NCI-H1092 (cell line): ENCODE measurements at places on chromosomes 1 and 21.

DNA sequence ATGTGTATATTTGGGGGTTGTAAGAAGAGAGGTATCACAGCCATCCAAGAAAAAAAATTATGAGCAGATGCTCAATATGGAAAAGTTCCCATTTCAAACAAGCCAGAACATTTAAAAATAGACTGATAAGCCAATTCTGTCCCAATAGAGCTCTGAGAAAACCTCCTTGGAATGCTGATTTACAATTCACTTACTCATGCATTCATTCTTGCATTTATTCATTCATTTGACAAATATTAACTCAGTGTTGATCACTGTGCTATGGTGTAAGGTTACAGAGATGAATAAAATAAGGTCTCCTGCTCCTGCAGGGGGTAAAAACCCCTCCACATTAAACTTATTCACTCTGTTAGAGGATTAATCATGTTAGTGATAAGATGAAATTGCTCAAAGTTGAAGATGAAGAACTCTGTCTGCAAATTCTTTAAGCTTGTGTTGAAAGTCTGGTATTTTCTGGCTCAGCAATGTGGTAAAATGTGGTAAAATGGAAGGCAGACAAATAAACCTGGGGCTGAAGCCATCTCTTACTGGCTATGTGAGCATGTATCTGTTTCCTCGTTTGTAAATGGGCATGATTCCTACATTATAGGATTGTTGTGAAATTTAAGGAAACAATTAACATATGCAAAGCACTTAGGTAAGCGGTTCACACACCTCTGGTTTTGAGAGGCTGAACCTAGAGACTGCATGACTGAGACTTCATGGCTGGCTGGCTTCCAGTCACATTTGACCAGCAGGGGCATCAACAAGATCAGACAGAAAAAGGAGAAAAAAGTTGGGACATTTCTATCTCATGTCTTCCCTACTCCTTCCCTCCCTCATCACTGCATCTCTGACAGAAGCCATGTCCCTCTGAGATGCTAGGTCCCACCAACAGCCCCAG is 45.0 kb upstream of the DAB1 start:
- DNase-seq, result no peak

DNA sequence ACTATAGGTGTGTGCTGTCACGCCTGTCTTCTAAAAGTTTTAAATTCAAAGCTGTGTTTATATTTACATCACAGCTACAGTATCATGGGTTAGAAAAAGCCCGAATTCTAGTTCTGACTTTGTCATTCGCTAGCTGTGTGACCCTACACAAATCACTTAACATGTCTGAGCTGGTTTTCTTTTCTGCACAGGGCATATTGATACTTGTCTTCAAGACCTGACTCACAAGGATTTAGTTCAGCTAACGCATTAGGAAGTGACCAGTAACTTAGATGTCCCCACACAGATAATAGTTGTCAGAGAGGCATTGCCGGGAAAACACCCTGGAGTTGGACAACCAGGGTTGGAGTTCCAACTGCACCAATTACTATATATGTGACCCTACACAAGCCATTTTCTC is 25.9 kb downstream of the GIPC2 start:
- DNase-seq, result no peak

DNA sequence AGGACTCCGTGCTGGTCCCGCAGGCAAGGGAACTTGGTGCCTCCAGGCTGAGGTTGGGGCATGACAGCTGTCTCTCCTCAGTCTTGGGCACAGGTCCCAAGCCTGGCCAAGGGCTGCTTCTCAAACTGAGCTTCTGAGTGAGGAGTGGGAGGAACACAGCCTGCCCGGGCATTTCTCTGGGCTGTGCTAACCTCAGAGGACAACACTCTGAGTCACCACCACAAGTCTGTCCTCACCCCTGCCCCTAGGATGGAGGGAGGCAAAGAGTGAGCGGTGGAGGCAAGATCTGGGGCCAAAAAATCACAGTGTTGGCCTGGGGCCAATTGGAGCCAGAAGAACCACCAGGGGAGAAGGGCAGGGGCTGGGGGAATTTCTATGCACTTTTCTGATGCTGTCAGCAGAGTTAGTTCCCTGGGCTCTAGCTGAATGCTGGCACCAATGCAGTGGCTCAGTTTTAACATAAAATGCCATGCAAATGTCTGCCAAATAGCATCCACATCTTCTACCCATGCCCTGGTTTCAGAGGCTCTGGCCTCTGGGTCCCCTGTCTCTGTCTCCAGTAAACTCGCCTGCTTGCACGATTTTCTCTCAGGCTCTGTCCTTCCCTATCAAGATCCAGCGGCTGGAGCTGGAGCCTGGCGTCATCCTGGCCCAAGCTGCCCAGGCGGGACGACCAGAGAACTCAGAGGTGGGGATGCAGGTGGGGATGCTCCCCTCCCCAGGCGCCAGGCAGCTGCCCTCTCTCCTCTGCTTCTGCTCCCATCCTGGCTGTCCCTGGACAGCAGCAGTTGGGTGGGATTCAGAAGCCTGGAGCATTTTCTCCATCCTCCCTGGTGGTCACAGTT is 11.0 kb upstream of the CDK18 start:
- DNase-seq, result peak; percentile 52

- no peak for DNase-seq
Measured at GRCh38 chr1:224172229-224172628, 10.8 kb upstream of the DEGS1 start.

GRCh38 chr21:16794950-16795349 is 717.9 kb upstream of the CXADR start:
- DNase-seq, result no peak

- no peak for DNase-seq
Measured at GRCh38 chr1:164733070-164733469, 174.1 kb downstream of the PBX1 start.

DNA sequence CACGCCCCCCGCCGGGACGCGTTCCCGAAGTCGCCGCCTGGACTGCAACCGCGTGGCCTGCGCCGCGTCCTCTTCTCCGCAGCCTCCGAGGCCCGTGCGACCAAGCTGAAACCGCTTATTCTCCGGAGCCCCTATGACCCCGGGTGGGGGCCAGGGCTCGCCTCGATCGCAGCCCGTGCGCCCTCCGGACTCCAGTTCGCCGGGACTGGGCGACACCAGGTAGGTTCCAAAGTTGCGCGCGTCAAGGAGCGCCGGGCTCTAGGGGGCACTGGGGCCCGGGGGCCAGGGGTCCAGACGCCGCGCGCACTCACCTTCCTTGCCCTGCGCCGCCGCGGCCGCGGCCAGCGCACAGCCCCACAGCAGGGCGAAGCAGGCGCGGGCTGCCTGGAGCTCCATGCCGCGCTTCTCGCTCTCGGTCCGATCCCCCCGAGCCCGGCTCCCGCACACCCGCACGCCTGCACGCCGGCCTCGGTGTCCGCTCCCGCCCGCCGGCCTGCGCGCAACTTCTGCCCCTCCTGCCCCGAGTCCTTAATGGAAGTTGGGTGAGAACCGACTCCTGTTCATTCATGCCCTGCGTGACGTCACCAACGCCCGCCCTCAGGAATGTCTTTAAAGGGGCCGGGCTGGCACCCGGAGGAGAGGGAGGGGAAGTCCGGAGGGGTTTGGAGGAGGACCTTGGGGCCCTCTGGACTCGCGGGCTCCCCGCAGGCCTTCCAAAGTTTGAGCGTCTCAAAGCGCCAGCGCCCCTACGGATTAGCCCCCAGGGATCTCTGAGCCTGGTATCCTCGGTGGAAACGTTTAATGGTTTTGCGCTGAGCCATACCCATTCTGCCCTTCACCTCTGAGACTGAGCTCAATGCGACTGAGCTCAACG is at the start of gene EPHA2:
EPHA2 (minus strand) TSS at position 533 of the 874 bp plus-strand sequence; CDS start at position 396, 137 bp downstream.
- no peak for DNase-seq

DNA sequence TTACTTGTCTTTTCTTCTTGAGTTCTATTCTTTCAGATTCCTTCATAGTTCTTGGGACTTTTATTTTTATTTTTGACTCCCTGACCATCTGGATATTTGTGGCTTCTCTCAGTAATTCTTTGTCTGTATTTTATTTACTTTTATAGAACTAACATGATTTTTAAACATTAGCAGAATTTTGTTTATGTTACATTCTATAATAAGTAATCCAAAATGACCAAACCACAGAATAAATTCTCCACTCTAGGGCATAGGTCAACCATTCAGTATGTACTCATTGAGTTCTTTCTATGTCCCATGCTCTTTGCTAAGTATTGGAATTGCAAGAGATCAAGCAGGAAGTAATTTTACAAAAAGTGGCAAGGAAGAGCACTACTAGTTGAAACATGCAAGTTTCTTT is 969.0 kb downstream of the TTLL7 start:
- DNase-seq, result no peak

DNA sequence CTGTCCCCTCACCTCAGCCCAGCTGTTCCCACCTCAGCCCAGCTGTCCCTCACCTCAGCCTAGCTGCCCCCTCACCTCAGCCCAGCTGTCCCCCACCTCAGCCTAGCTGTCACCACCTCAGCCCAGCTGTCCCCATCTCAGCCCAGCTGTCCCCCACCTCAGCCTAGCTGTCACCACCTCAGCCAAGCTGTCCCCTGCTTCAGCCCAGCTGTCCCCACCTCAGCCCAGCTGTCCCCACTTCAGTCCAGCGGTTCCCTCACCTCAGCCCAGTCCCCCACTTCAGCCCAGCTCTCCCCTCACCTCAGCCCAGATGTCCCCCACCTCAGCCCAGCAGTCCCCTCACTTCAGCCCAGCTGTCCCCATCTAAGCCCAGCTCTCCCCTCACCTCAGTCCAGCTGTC is 88.4 kb upstream of the CSF3R start:
- DNase-seq, result no peak

GRCh38 chr1:212482006-212482636 is 49.4 kb downstream of the NENF start:
- DNase-seq, result no peak

GRCh38 chr1:50634251-50634650 is 211.0 kb upstream of the DMRTA2 start:
- DNase-seq, result no peak

DNA sequence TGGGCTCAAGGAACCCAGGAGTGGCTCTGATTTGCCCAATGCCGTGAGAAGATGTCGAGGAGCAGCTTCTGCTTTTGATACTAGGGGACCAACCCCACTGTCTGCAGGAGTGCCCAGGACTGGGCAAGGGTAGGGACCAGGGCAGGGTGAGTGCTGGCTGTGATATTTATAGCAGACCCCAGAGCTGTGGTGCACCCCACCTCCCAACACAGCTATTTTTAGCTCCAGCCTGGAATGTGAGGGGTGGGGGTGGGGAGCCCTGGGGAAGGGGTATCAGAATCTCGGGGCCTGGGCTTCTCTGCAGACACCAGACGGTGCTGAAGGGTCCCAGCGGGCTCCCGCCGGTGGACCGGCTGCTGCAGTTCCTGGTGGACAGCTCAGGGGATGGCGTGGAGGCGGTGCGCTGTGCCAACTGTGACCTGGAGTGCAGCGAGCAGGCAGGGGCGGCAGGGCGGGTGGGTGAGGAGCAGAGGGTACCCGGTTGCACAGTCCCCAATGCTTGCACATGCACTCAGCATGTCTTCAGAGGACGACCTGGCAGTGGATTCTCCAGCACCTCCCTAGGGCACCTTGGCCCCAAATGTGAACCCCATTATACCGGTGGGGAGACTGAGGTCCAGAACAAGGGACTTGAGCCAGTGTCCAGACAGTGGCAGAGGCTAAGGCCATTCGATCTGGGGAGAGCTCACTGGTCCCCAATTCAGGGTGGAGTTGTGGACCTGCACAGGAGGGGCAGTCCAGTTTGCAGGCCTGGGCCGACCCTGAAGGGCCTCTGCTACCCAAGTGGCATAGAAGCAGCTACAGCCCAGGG is 1.4 kb downstream of the RNF207 start:
- no peak for DNase-seq

DNA sequence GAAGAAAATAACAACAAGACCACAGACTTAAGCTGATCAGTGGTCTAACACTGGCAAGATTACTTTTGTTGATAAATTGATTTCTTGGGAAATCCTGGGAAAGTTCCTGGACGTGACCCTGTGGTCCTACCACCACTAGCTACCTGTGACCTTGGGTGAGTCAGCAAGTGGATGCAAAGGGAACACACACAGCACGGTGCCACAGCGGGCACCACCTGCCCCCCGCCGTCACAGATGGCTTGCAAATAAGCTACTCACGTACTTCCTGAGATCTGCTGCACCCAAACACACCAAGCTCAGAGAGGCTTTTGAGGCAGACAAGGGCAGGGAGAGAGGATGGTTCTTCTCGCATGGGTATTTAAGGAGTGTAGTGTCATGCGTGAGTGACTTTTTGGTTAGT is 12.7 kb downstream of the CFAP298 start:
- no peak for DNase-seq

GRCh38 chr1:201551877-201552731 is 13.2 kb downstream of the NAV1 start:
- no peak for DNase-seq

- peak; percentile 76 for DNase-seq
Measured at GRCh38 chr1:162019006-162019405, 4.7 kb downstream of the OLFML2B start.

DNA sequence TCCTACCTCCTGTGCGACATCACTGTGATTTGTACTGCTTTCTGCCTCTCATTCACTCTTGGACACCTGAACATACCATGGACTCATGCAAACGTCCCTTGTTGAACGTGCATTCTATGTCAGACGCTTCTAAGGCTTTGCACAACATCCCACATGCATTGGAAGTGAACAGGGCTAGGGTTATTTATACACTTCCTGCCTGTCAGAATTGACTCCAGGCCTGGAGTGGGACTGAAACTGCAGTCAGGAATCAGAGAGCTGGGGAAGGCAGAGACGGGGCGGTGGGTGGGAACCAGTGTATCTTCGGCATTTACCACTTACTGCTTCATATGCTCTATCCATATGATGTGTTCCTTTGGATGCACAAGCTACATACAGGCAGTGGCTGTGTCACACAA is 81.4 kb upstream of the GALNT2 start:
- DNase-seq, result no peak
